NCI-H82 (cell line): ENCODE measurements at places on chromosomes 2 and 18.

GRCh38 chr2:74010087-74010541 lies 25.4 kb downstream of the TET3 start:
- peak; percentile 81 for DNase-seq

DNA sequence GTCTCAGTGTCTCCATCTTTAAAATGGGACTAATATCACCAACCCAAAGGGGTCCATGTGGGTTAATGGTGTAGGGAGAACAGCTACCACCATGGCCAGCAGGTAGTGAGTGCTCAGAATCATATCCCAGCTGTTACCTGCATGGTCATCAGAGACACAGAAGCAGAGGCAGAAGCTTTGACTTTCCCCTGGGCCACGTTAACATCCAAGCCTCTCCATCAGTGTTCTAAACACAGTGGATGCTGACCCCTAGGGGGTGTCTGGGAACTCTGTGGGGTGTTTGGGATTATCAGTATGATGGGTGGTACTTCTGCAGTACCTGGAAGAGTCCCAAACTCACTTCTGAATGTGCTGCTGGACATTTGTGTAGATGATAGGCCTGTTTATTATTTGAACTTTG lies 93.6 kb downstream of the GYPC start:
- peak; percentile 41 for DNase-seq

GRCh38 chr2:98608962-98609604 lies 694 bp downstream of the UNC50 start:
- peak; percentile 26 for DNase-seq

DNA sequence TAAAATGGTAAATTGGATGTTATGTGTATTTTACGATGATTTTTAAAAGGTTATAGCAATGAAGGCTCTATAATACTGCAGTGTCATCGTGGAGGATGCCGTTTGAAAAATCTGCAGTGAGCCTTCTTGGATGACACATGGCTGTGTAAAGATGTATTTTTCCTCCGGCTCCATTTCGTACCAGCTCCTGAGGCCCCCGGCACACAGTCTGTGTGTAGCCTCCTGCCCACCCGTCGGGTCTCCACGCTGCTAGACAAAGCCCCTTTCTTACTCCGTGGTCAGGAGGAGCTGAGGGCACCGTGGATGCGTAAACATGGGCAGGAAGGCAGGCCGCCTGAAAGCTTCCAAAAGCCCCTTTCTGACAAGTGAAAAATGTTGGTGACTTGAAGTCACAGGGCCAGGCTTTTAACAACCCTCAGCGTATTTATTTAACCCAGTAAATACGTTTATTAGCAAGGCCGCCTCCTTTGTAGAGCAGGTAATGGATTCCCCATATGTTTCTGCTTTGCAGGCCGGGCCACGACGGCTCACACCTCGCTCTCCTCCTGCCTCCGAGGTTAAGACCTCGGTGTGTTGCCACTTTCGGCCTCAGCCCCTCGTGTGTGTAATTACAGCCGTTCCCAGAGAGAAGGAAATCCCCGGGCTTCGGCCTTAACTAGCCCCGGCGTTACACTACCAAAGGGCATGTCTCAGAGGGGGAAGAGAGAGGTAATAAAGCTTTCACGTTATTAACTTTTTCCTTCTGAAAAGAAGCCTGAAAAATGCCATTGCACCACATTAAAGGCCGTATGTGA lies 72.8 kb downstream of the DDX1 start:
- DNase-seq = no peak

DNA sequence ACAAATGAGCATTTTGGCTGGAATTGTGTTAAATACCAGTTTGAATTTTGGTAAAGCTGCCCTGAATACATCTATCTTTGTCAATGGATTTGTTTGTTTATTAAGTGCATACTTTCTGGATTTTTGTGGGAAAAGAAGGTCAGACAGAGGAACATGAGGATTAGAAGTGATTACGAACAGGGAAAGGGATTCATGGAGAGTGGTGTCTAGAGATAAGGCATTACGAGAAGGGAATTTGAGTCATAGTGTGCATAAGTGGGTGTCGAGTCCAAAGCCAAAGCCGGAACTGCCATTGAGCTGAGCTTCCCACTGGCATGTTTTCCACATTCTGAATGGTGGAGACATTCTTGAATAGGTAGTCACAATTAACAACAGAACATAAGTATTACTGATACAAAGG lies 68.9 kb upstream of the EFEMP1 start:
- no peak for DNase-seq

DNA sequence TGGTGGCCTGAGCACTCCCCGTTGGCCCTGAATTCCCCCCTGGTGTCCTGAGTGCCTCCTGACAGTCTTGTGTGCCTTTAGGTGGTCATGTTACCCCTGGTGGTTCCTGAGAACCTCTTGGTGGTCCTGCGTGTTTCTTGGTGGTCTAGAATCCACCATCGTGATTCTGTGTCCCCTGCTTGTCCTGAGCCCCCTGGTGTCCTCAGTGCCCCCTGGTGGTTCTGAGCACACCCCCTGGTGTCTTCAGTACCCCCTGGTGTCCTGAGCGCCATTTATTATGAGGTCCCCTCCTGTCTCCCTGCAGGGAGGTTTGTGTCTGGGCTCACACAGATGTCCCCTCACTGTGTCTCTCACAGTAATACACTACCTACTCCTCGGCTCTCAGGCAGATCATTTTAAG lies 61.3 kb upstream of the MAL start:
- no peak for DNase-seq

- DNase-seq = peak; percentile 10
Measured at GRCh38 chr2:54855434-54855833, 132.0 kb downstream of the EML6 start.

- no peak for DNase-seq
Measured at GRCh38 chr2:74094291-74094690, 53.4 kb downstream of the BOLA3 start.

- DNase-seq = no peak
Measured at GRCh38 chr18:30806823-30807222, 235.7 kb downstream of the DSC3 start.

DNA sequence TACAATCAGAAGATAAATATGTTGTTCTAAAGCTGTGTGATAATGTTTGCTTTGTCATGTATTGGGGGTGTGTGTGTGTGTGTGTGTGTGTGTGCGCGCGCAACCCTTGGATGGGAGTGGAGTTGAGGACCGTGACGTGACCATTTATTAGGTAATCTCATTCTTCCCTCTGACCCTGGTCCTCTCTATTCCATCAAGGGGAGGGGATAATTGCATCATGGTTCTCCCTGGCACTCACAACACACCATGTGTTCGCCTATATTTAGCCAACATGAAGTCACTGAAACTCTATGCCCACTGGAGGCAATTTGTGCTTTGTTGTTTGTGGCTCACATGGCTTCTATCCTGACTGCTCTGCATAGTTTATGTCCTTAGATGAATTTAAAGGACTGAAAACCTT lies 79.8 kb upstream of the LRPPRC start:
- peak; percentile 18 for DNase-seq

GRCh38 chr2:44947028-44947375 lies 5.5 kb downstream of the SIX3 start:
- no peak for DNase-seq

- DNase-seq = no peak
Measured at GRCh38 chr2:68948710-68949109, 4.0 kb downstream of the GKN2 start.

DNA sequence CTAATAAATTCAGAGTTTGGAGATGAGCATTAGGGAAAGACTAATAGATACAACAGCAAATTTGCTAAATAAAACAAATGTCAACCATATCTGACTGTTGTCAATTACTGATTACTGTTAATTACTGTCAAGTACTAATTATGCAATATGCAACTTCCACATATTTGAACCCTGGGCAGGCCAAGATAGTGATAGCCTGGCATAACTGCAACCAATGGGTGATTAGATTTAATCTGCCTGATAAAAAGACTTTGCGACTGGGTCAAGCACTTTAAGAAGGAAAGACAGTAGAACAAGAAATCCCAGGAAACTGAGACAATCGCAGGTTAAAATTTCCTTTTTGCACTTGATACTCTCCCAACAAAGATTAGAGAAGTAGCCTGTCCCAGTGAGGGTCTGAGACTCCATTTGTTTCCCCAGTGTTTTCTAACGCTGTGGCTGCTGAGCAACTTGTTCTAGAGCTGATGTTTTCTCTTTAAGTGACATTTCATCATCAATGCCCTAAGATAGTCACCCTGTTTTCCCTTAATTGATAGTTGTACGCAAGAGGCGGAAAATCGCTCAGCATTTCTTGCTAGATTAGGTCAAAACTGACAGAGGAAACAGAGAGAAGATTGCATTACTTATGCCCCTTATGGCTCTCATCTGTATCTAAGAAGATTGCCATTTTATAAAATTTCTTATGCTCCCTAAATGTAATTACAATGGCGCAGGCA lies 17.8 kb downstream of the ARHGAP15 start:
- DNase-seq = no peak

DNA sequence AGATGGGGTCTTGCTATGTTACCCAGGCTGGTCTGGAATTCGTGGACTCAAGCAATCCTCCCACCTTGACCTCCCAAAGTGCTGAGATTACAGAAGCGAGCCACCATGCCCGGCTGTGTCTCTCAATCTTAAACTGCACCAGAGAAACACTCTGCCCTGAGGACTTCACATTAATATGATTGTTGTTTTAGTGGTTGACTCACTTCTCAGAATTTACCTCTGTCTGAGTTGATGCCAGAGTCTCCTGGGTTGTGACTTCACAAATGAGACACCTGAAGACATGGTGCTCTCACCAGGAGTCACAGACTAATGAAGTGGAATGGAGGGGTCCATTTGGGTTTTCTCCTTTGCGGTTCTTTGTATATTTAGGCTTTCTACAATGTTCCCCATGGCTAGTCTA lies 61.0 kb upstream of the TGIF1 start:
- DNase-seq = no peak

DNA sequence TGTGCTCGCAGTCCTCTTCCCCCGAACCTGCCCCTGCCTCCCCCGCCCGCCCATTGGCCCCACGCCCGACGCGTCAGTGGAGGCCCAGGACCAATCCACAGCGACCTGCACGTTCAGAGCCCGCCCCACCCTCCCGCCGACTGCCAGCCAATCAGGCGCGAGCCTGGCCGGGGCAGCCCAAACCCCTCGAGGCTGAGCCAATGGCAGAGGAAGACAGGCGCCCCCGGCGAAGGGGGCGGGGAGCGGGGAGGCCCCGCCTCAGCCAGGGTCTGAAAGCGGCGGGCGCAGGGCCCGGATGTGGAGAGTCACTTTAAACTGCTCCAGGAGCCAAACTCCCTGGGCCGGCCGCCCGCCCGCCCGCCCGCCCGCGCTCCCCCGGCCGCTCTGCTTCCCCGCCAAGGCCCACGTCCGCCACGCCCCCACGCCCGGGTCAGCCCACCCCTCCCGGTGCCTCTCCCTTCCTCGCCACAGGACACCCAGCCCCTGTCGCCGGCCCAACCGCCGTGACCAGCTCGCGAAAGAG lies 520 bp downstream of the SAP130 start:
- DNase-seq = peak; percentile 99

DNA sequence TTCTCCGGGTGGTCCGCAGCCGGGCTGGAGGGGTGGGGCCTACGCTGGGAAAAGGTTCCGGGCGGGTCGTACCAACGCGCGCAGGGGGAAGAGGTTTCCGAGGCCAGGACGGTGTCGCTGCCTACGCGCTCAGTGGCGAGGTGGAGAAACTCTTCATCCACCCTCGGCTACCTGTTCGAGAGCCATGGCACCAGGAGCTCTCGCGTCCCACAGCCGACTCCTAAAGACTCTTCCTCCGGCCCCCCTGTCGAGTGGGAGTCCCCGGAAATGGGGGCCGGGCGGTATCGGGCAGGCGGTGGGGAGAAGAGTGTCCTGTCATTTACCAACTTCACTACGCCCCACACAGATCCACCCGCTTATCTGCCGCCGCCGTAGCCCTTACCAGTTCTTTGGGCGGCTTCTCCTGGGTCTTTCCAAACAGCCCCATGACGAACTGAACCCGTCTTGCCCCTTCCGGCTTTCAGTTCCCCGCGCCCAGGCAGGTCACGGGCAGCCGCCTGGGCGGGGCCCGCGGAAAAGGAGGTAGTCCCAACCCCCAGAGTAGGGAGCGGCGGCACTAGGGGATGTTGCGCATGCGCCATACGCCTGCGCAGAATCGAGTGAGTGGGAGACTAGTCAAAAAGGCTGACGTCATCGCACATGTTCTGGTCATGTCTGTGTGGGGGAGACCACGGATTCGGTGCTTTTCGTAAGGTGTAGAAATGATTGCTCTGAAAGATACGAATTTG lies at the start of gene CHMP3:
CHMP3 (minus strand) TSS at position 522 of the 728 bp plus-strand sequence; CDS start at position 427, 95 bp downstream.
- DNase-seq = peak; percentile 99
